ENCODE measurements at places on chromosomes 12 and 14.
A peak's percentile ranks its signal among the peaks of the same experiment; 100 is the strongest.

DNA sequence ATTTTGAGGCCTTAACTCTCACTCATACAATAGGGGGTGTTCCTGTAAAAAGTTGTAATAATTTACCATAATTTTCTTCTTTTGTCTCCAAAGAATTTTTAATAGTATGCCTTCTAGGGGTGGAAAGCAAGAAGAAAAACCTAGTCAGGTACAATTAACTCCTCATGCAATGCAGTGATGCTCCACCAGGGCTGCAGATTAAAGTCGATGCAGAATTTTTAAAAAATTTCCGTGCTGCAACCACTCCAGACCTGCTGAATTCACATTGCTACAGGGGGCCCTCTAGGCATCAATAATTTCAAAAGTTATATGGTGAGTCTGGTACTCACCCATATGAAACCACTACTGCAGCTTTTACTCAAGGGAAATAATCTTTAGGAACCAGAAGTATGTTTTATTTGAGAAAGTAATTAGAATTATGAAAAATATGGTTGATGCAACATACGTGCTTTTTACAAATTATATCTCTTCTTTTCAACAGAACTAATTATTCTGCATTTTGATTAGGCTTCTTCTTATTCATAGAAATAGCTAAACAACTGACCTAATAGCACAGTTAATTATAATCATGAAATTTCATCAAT lies 353.2 kb downstream of the BCAT1 start:
- DNase-seq: no peak

- DNase-seq: no peak
Observed at GRCh38 chr14:99797231-99797630, 4.0 kb downstream of the EML1 start.

DNA sequence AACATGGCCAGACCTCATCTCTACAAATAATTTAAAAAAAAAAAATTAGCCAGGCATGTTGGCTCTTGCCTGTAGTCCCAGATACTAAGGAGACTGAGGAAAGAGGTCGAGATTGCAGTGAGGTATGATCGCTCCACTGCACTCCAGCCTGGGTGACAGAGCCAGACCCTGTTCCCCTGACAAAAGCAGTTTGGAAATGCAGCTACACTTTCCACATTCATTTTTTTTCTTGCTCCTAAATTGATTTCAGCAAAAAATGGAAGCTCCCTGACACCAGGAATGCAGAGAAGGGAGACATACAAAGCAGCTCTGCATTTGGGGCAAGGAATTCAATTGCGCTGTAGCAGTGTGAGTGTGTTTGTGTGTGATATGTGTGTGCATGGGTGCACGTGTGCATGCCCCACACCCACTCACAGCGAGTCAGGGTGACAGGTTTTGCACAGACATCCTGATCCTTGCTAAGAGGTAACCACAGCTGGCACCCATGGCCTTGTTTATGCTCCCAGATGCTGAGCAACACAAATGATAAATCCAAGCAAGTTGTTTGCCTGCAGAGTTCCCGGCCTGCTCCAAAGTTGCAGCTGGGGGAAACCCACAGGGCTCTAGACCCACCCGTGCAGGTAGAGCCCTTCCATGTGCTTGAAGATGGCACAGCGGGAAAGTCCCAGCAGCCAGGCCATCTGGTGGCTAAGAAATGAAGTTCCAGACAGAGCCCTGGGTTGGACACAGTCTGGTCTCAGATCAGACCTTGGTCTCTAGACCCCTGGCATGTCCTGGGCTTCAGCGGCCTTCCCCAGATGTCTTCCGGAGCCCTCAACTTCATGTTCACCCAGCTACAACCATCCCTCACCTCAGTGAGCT lies 25.9 kb upstream of the BDKRB2 start:
- DNase-seq: no peak

DNA sequence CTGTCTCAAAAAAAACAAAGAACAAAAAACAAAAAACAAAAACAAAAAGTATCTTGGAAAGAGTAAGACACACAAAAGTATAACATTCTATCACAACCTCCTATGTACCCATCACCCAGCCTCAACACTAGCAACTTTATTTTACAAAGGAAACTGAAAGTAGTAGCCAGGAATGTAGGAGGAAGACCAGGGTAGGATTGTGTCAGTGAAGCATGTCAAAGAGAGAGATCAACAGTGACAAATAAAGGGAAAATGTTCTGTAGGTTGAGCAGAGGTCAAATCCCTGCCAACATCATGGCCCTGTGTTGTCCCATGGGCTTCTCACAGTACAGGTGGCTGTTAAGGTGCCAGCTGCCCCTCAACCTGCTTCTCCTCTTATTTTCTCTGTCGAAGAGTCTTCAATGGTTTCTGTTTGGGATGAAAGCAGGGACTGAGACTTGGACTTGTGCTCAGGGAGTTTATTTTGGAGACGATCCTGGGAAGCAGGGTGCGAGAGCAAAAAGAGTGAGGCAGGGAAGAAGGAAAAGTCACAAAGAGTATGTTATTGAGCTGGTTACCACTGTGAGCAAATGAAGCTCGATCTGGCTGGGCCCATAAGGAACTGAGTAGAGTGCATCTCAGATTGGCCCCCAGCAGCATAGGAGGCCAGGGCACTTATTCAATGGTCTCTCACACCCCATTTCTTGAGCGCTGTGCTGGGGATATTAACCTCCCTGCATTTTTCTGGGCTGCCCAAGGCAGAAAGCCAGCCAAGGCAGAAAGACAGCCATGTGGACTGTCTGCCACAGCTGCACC lies 29.4 kb upstream of the CTDSP2 start:
- DNase-seq: no peak

DNA sequence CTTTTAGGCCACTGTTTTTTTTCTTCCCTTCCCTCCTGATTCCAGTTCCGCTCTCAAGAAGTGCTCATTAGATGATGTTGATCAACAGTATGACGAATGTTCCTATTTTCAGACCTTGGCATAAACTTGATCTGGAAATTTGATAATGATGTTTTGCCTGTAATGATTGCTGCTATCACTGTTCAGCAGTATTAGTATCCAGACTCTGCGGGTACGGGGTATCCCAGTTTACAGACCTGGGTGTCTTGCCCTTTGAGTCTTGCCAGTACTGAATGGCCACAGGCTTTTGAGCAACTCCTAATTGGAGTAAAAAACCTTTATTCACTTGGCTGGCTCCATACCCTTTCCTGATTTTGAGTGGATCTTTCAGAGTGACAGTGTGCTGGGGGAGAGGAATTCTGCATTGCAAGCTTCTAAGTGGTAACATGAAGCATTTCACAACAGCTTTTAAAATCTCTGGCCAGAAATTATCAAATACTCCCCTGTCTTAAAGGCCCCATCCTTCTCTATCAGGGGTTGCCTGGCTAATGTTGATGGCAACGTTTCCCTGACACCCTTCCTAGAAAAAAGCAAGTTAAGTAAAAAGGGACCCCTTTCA lies 5.9 kb upstream of the ASB8 start:
- no peak for DNase-seq

DNA sequence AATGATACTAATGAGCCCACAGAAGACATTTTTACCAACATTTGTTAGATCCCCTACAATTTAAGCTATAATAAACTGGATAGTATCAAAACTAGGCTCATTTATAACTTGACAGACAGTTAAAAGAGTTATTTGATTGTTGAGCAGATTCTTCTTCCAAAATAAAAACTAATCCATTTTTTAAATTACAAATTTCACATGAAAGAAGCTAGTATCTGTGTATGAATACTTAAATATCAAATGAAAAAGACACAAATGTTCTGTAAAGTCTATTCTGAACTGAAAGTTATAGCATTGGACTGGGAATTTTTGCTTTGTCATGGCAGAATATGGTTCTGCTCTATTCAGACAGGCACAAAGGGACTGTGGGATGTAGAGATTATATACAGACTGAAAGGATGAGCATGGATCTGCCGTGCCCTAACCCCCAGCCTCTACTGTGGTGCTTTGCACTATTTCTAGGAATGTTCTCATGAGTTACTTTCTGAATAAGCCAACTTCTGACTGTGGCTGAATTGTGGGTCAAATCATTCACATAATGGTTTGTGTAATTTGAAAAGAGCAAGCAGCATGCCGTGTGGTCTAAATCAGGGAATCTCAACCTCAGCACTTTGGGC lies 352.7 kb downstream of the KCNH5 start:
- no peak for DNase-seq

DNA sequence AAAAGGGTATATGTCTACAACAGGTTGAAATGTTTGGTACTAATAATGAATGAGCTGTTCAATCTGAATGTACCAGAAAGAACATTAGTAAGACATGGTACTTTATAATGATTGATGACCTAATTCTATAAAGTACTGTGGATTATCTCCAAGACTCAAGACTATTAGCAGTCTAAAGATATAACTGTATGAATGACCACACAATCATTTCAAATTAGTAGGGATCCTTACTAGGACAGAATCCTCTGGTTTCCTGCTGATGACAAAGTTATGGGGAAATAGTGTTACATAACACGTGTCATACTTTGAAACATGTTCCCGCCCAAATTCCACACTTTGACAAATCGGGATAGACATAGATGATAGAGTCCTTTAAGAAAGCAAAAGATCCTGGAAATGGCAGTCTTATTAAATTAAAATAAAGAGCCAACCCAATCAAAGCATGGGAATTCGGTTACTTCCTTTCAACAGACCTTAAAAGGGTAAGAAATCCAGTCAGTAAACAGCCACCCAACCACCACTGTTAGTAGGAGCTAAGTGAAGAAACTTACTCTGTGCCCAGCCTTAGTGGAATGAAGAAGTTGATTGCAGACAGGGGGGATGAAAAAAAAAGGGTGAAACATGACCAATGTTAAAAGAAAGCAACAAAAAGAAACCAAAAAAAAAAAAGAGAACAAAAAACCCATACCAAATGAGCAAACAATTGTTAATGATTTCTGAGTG lies 2.8 kb downstream of the VPS29 start:
- DNase-seq: no peak

DNA sequence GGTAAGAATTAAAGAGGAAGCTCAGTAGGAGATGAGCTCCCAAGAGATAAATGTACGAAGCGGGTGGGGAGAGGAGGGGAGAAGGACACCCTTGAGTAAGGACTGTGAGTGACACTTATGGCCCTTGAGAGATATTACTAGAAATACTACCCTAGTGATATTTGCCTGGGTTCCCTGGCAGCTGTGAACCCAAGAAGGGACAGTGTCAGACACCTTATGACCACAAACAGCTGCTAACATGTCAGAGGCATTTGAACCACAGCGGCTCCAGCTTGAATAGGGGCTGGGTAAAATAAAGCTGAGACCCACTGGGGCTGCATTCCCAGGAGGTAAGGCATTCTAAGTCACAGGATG lies 19.6 kb upstream of the SLC6A12 start:
- no peak for DNase-seq

DNA sequence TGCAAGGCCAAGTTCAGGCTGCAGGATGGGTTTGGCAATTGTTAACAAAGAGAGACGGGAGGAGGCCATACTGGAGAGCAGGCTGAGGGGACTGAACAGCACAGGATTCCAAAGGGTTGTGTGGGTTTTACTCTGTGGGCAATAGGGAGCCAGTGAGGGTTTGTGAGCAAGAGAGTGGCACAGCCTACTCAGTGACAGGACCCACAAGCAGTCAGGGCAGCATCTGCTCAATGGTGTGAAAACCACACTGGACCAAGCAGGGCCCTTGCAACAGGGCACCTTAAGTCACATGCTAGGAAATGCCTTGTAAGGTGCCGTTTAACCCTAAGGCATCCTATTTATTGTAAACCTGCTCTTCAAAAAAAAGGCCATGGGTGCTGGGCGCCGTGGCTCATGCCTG lies 22.0 kb downstream of the SYNE3 start:
- no peak for DNase-seq

DNA sequence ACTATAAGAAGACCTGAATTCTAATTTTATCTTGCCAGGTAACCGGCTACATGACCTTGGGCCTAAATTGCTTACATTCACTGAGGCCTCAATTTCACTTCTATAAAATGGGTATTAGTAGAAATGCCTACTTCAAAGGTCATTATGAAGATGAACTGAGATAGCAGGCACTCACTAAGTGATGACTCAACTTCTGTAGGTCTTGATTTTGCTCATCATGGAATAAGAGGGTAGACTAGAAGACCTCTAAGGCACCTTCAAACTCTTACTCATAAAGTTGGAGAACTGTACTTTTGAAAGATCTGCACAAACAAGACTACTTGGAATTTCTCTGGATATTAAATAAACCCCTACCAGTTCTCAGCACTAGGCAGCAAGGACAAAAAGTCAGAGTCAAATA lies 39.3 kb upstream of the FRMD6 start:
- no peak for DNase-seq

DNA sequence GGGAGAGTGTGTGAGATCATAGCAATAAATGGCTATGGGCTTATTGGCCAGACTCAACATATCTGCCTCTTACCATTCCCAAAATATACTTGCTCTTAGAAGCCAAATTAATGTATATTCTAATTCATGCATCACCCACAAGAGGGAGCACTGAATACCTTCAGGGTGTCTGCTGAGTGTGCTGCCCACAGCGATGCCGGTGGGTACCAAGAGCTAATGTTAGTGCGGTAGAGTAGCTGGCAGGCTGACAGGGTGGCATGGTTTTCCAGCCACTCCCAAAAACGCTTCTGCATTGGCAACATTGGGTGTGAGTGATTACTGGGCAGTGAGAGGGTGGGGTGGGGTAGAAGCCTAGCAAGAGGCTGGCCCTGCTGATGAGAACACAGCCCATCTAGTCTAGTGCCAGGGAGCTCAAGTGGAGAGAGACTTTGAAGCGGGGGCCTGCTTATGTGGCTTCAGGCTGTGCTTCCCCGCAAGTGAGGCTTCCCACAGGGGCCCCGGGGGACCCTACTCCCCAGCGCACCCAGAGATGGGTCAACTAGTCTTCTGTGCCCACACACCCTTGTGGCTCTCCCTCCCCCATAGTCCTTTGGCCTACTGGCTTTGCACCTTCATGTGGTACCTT lies 9.2 kb upstream of the PLEKHD1 start:
- DNase-seq: no peak

GRCh38 chr12:6276956-6277620 lies 33.4 kb upstream of the PLEKHG6 start:
- DNase-seq: no peak

- peak; percentile 19 for DNase-seq
Observed at GRCh38 chr12:22121224-22121623, 75.2 kb downstream of the CMAS start.

DNA sequence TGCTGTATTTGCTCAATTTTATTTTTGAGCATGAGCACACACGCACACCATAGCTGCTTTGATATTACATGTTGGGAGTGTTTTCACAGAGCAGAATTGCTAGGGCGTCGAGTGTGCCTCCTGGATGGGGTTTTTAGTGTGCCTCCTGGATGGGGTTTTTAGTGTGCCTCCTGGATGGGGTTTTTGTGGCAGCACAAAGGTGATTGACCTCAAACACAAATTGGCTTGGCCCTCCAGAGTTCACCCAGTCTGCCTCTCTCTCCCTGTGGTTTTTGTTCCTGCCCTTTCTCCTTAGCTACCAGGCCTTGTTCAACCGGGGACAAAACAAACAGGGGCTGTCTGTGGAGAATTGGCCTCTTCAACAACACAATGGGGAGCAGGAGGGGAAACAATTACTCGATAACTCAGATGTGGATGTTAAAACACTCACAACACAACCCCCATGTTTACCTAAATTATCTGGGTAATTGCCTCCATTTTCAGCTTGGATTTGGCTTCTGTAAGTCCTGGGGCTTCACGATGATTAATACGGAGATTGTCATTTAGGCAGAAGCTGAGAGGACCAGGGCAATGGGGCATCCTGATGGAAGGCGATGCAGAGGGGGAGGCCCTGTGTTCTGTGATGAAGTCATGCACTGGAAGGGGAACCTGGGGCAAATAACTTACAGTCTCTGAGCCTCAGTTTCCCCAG lies 26.9 kb downstream of the TBX3 start:
- no peak for DNase-seq

- DNase-seq: no peak
Observed at GRCh38 chr14:96303981-96304380, 48.0 kb downstream of the BDKRB1 start.

Measured in effector CD4-positive, alpha-beta T cell (primary cell).